ENCODE measurements at places on chromosomes 3 and 15. TPM values are rescaled to one million over a fixed set of nuclear protein-coding genes. Genes with fewer than 3 reads are reported as not detected.

GRCh38 chr3:107816107-107816506, 274.7 kb downstream of the CD47 start:
- no peak for DNase-seq

DNA sequence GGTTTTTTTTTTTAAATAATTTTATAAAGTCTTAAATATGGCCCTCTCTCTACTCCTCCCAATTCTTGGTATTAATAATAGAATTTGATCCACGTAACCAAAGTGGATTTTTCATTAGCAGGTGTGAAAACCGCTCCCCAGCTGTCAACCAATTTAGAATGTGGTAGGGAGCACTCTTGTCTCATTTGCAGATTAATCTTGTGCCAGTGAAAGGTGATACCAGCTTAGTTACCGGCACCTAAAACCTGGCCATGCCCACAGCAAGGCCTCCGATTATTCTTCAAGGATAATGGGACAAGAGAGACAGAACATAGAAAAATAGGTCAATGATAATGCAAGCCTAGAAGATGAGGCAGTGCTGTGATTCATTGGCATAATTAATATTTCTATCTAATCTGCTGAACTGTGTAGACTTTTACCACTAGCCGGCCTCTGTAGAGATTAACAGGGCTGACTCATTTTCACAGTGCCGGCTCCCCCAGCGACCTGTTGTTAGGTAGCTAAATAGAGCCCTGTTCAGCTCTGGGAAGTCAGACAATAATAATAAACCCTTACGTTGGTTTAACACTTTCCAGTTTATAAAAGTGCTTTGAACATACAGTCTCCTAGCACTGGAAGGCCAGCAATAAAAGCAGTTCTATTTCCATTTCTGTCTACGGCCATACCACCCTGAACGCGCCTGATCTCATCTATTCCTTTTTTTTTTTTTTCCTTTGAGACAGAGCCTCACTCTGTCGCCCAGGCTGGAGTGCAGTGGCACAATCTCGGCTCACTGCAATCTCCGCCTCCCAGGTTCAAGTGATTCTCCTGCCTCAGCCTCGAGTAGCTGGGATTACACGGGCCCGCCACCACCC, 102.9 kb downstream of the SHQ1 start:
- no peak for DNase-seq

The MPI gene
- total RNA-seq: 36.9 TPM

GRCh38 chr3:4021162-4021561, 221.9 kb downstream of the LRRN1 start:
- no peak for DNase-seq

The IGF2BP2 gene
- total RNA-seq: 46.3 TPM

DNA sequence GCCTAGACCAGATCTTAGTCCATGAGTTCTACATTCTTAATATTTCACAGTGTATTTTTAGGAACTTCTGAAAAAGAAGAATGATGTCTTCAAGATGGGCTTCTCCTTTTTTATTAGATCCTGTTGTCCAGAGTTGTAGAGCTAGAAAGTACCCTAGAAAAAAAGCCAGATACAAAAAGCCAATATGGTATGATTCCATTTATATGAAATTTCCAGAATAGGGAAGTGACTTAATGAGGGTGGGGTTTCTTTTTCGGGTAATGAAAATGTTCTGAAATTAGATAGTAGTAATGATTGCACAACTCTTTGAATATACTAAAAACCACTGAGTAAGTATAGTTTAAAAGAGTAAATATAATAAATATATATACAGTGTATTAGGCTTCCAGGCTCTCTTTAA, 116.9 kb downstream of the NFKBIZ start:
- DNase-seq: no peak
